ENCODE measurements at places on chromosomes 11 and 22.

GRCh38 chr22:42856179-42856864 lies 751 bp downstream of the ARFGAP3 start:
- peak; percentile 95 for DNase-seq

- DNase-seq, result no peak
Observed at GRCh38 chr11:65293909-65294381, 20.7 kb upstream of the CDC42EP2 start.

DNA sequence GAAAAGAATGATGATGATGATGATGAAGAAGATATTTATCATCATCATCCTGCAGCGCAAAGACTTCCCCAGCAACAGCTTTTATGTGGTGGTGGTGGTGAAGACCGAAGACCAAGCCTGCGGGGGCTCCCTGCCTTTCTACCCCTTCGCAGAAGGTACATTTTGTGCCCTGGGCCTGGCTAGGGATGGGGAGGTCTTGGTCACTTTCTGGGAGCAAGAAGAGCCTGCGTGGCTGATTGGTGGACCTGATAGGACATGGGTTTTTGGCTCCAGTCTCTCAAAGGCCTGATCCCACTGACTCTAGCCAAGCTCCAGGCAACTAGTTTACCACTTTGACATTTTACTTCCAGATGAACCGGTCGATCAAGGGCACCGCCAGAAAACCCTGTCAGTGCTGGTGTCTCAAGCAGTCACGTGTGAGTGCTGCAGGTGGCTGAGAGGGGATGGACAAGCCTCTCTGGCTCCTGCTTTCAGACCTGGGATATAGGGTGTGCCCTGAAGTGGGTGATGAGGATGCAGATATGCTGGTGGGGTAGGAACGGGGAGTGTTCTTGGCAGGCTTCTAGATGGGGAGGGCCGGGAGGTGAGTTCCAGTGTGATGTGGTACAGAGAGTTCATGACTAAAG lies 5.3 kb downstream of the SIDT2 start:
- no peak for DNase-seq

GRCh38 chr11:82724026-82724425 lies 9.6 kb downstream of the FAM181B start:
- DNase-seq, result no peak

DNA sequence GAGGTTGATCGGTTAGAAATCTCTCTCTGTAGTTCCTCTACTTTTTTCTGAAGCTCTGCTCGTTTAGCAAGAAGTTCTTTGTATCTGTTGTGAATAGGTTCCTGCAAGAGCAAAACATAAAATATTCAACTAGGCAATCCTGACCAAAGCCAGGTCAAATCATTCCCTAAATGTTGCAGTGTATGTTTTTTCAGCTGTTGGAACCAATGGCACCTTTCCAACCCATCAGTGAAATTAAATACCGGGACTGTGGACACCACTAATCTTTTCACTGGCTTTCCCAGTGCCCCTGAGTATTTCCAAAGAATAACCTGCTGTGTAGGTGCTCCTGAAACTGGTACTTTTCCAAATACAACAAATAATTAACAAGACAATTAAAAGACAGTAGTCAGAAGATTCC lies 45.1 kb downstream of the CEP57 start:
- DNase-seq, result no peak

GRCh38 chr11:127675581-127675980 lies 675.0 kb upstream of the KIRREL3 start:
- DNase-seq, result no peak

DNA sequence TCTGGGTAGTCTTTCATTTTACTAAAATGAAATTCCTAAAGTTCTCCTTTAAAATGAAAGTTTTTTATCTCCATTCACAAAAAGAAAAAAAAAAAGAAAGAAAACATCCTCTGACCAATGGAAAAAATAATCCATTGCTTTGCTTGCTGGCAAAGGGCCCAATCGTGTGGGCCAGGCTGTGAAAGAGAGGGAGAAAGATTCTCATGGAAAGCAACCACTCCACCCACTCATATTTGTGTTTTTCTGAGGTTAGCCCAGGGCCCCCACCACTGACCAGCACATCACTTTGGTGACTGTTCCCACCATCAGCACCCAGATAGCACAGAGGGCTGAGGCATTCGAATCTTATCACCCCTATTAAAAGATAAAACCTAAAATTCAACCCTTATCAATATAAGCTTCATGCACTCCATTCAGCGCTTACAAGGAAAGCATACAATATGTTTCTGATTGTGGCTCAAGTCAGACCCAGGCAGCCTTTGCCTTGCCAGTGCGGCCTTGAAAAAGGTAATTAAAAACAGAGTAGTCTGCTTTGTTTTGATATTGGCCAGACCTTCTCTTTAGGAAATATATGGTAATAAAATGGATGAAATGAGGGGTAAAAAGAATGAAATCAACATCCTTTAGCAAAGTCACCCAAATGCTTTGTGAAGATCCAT lies 192.8 kb downstream of the ETS1 start:
- no peak for DNase-seq

DNA sequence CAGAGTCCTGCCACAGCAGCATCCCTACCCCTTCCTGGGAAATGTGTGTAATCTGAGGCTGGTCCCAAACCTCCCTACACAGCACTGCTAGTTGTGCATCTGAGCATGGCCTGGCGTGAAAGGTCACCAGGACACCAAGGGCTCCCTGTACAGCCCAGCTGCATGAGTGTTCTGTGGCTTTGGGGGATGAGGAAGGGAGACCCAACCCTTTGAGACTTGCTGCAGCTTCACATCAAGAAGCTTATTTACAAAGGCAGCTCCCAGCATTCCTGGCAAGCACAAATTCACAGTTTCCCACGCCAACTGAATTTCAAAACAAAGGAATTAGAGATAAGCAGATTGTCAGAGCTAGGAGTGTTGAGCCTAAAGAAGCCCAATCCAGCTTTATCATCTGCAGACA lies 32.2 kb downstream of the CSNK2A3 start:
- DNase-seq, result no peak

DNA sequence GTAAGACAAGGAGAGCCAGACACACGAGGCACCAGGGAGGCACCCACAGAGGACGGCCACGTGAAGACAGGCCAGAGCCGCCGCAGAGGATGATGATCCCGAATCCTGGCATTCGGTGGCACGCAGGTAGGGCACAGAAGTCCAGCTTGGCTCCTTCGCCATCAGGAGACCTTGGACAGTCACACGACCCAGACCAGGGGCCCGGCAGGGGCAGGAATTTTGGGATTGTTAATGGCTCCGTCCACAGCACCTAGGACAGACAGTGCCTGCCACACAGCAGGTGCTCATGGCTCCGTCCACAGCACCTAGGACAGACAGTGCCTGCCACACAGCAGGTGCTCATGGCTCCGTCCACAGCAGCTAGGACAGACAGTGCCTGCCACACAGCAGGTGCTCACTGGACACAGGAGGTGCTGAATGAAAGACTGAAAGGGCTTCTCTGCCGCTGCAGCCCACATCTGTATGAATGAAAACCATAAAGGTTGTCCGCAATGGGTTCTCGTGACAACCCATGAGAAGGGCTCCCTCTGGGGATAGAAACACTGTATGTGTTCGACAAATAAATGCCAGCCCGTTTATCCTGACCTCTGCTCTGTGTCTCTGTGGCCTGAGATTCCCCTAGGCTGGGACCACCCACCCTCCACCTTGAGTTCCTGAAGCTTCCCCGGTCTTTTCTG lies 341.6 kb downstream of the CTTN start:
- no peak for DNase-seq

DNA sequence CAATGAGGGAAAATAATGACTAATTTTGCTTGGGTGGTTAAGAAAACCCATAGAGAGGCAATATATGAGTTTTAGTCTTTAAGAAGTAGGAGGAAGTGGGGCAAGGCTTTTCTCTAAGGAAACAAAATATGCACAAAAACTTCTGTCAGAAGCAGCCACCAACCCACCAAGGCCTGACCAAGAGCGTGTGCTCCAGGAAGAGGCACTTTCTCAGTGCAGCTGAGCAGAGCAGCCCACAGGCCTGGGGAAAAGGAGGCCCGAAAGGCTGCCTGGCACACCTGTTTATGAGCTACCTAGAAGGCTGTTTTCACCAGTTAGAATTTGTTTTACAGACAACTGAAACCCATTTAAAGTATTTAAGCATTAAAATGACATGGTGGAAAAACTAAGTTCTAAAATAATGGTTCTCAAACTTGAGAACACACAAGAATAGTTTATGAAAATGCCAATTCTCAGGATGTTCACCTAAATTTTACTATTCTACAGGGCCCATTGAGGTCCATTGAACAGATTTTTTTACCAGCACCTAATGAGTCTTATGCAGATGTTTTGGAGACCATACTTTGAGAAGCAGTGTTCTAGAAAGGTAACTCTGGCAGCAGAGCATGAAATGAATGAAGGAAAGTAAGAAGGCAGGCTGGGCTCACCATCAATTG lies 160.5 kb upstream of the DDI1 start:
- DNase-seq, result no peak

All from suppressor macrophage treated with lipopolysaccharide for 4 hours (primary cell).